Activated CD8-positive, alpha-beta memory T cell treated with anti-CD3 and anti-CD28 coated beads, Interleukin-2, amount 10 ng/mL, durations not matched to agents 7 days and 5 days (primary cell): ENCODE measurements at places on chromosomes 1 and 21. TPM values are rescaled to one million over a fixed set of nuclear protein-coding genes. Genes with fewer than 3 reads are reported as not detected.

The COL6A2 gene
- total RNA-seq: 5.0 TPM

The CFAP45 gene
- total RNA-seq: 1.6 TPM

The ARV1 gene
- total RNA-seq: 16.0 TPM

The USP33 gene
- 48.5 TPM for total RNA-seq

The KRTAP19-3 gene
- total RNA-seq: not detected

The ST6GALNAC3 gene
- 0.88 TPM for total RNA-seq

The CFHR1 gene
- not detected for total RNA-seq

DNA sequence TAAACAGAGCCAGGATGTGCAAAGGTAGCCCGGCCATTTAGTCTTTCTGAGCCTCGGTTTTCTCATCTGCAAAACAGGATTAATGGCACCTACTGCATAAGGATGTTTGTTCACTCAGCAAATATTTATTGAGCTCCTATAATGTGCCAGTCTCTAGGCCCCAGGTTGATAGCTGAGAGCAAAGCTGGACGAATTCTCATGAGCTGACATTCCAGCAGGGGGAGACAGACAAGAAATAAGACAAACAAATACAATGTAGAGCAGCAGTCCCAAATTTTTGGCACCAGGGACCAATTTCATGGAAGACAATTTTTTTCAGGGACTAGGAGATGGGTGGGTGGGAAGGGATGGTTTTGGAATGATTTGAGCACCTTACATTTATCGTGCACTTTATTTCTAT lies 74.3 kb upstream of the PAX7 start:
- no peak for DNase-seq

GRCh38 chr21:18549214-18549905 lies 145.8 kb upstream of the TMPRSS15 start:
- no peak for DNase-seq

DNA sequence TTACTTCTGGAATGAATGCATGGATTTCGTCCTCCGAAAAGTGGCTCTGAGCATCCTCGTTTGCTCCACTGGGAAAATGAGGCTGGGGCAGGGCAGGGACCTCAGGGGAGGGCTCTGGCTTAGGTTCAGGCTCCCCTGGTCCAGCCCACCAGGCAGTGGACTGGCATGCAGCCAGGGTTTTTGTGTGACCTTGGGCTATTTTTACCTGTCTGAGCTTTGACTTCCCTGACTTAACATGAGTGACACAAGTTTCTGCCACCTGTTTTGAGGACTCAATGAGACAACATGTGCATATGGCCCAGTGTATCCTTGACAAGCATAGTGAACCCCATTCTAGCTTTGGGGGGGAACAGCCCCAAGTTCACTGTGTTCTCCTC lies 32.6 kb upstream of the EDN2 start:
- DNase-seq: no peak

GRCh38 chr1:207988326-207989165 lies 77.6 kb upstream of the CD34 start:
- DNase-seq: peak; percentile 26

GRCh38 chr21:45467221-45467779 lies 62.3 kb downstream of the COL18A1 start:
- no peak for DNase-seq

DNA sequence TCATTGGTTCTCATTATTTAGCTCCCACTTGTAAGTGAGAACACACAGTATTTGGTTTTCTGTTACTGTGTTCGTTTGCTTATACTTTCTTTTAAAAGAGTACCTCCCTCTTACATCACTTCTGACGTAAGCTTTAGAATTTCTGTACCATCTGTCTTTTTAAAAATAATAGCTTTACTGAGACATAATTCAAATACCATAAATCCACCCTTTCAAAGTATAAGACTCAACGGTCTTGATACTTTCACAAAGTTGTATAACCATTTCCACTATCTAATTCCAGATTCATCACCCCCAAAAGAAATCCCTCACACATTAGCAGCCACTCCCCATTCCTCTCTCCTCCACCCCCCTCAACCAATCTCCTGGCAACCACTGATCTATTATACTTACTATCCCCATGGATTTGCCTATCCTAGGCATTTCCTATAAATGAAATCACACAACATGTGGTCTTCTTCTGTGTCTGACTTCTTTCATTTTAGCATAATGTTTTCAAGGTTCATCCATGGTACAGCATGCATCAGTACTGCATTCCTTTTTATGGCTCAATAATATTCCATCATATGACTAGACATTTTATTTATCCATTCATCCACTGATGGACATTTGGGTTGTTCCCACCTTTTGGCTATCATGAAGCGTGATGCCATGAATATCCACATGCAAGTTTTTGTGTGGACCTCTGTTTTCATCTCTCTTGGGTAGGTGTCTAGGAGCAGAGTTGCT lies 104.7 kb downstream of the HLCS start:
- DNase-seq: no peak

GRCh38 chr1:201745023-201745422 lies 83.9 kb upstream of the IPO9 start:
- no peak for DNase-seq

DNA sequence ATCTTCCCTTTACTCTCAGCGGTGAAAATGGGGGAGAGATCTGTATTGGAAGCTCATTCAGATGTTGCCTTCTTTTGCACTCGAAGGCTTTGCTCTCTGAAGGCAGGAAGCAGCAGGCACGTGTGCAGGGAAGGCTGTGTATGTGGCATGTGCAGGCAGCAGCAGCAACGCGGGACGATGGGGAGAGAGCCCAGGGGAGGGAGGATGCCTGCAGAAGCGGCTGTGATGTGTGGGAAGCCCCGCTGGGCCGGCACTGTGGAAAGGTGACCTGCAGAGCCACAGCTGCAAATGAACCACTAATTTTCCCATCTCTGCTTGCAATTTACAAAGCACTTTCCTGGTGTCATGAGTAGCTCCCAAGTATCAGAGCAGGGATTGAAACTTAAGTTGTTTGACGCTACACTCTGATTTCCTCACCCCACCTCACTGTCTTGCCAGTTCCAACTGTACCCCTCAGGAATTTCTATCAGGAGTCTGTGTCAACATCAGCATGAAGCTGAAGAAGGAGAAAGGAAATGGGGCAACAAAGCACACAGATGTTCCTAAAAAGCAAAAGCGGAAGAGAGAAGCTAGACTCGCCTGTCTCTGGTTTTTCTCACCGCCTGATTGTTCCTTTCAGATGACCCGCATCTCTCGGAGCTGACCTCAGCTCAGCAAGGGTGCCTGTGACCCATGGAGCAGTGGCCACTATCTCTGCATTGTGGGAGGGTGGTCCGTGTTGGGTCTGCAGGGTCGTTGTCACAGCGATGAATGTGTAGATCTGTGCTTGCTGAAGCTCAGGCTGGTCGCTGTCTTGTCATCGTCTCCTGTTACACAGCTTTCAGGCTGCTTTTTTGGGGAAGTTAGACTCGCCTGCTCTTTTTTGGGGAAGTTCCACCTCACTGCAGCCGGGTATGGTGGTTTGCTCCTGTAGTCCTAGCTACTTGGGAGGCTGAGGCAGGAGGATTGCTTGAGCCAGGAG lies 156.1 kb downstream of the KIF26B start:
- no peak for DNase-seq

DNA sequence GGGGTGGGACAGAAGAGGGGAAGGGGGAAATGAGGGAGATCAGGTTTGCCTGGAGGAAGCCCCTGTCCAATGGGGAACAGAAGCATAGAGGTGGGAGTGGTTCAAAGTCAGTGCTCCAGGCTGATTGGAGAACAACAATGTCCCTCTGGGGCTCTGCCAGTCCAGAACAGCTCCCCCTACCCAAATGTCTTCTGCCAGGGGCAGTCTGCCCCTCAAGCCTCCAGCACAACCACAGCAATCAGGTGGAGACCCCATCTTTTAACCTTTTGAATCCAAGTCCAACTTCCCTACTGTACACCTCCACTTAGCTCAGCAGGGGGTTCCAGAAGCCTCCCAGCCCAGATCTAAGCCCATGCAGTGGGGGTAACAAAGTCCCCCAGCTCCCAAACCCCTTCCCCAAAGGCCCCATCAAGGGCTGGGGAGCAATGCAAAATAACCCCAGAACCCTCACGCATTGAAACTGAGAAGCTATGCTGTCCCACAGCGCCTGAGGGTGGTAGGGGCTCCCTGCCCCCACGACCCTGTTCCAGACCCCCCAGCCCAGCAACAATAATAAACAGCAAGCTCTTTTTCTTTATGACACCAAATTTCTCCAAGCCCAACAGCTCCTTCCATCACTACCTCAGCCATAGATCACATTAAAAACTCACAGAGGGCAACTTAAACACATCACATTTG lies 3.3 kb downstream of the AHDC1 start:
- no peak for DNase-seq

GRCh38 chr1:10328180-10328963 lies 70.5 kb upstream of the PGD start:
- no peak for DNase-seq

DNA sequence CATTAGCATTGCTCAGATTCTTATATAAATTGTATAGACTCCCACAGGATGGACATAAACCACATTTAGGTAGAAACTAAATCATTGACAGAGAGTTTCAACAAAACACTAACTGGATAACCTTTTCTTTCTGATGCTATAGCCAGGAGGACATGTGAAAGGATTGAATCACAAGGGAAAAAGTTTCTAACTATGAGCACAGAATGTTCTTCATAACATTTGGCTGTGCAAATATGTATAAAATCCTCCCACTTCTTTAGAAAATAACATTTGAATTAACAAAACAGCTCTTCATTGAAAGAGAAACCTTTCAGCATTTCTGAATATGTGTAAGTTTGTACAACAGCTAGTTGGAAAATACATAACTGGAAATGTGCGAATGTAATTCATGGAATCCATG lies 167.3 kb downstream of the TBX15 start:
- no peak for DNase-seq

- no peak for DNase-seq
These were observed 13.4 kb downstream of the ADORA1 start for GRCh38 chr1:203140743-203141520.

DNA sequence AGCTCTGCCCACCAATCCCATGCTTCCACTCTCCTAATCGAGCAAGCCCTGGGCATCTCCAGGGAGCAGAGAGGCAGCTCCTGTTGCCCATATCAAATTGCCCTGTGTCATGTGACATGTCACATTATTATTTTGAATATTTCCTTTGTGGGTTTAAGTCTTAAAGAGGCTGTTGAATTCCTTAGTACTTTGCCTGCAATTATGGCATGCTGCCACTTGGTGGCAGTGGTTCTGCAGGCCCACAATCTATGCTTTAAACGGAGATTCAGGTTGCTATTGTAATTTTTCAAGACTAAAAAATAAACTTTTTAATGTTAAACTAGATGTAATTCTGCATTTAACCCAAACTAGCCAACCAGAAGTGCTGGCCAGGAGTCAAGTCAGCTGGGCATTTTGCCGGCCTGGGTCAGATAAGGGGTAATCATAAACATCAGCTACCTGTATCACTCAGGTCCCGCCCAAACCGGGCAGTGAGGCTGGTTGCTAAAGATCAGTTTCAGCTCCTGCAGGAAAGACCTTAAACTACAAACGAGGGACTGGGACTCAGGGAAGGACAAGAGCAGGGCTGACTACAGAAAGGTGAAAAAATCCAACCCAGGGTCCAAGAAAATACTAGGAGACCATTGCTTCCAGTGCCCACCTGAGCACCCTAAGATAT lies 37.3 kb upstream of the ARHGEF16 start:
- no peak for DNase-seq

DNA sequence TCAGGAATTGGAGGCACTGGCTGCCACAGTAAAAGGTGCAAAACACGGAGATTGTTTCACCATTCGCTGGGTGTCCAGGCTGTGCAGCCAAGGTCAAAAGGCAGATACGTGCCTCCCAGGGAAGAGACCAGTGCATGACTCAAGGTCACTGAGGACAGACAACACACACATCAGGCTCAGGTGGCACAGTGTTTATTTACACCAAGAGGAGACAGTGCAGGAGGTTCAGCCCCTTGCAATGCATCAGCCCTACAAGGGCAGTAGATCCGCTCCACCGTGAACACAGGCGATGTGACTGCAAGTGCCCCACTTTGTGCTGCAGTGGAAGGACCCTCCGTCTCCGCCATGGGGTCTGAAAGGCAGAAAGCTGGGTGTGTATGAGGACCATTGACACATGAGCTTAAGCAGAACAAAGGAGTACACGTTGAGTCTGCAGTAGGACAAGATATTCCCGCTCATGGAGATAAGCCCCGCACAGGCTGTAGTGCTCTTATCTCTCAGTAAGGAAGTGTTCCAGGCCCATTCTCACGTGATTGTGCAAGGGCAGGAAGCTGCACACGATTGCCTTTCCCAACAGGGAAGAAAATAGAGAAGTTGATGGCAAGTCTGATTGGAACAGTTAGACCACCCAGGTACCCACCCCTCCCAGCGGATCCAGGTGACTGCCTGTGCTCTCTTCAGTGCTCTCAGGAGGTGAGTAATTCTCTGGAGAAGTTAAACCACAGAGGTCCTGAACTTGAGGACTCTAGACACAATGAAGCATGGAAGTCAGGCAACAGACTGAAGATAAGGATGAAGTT lies 37.5 kb upstream of the QSOX1 start:
- DNase-seq: no peak

- DNase-seq: no peak
These were observed 50.2 kb downstream of the LRRC8D start for GRCh38 chr1:89870998-89871397.

DNA sequence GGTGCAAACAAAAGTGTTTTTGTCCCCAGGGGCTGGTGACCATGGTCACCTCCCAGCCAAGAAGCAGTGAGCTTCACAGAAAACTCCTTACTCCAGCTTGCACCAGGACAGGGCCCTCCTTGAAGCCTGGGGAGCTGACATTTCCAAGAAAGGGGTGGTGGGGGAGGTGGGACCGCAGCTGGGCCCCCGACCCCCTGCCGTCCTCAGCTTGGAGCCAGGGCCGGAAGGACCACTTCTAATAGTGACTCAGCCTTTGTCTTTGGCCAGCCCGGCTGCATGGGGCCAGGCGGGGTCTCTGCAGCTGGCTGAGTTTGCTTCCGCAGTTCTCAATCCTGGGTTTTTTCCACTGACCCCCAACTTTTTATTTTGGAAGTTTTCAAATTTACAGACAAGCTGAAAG lies 136.5 kb upstream of the POU3F1 start:
- DNase-seq: no peak

GRCh38 chr21:40200126-40200525 lies 332.9 kb downstream of the PCP4 start:
- no peak for DNase-seq

GRCh38 chr1:75986478-75986877 lies 54.3 kb upstream of the ASB17 start:
- DNase-seq: no peak

DNA sequence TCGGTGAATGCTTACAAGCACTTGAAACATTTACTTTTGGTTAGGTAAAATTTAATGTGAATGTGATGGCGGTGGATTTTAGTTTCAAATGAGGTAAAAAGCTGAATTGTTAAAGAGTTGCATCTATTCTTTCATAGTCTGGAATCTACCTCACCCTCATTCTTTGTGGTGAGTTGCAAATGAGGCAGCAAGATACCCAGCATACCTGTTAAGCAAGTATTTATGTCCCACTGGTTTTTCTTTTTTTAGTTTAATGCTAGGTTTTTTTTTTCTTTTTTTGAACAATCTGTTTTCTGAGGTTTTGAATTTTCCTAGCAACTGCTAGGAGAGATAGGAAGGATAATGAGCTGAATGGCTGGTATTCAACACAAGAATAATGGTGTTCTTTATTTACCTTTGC lies 127.9 kb upstream of the CACYBP start:
- DNase-seq: no peak

GRCh38 chr1:43314233-43314632 lies 13.5 kb downstream of the TIE1 start:
- no peak for DNase-seq

GRCh38 chr1:117368116-117369108 lies 1.2 kb downstream of the MAN1A2 start:
- no peak for DNase-seq
